Aorta (tissue), 5 donors: ENCODE measurements at places on chromosomes 6 and 20. TPM values are rescaled to one million over a fixed set of nuclear protein-coding genes. Genes with fewer than 3 reads are reported as not detected.
A peak's percentile ranks its signal among the peaks of the same experiment; 100 is the strongest.

DNA sequence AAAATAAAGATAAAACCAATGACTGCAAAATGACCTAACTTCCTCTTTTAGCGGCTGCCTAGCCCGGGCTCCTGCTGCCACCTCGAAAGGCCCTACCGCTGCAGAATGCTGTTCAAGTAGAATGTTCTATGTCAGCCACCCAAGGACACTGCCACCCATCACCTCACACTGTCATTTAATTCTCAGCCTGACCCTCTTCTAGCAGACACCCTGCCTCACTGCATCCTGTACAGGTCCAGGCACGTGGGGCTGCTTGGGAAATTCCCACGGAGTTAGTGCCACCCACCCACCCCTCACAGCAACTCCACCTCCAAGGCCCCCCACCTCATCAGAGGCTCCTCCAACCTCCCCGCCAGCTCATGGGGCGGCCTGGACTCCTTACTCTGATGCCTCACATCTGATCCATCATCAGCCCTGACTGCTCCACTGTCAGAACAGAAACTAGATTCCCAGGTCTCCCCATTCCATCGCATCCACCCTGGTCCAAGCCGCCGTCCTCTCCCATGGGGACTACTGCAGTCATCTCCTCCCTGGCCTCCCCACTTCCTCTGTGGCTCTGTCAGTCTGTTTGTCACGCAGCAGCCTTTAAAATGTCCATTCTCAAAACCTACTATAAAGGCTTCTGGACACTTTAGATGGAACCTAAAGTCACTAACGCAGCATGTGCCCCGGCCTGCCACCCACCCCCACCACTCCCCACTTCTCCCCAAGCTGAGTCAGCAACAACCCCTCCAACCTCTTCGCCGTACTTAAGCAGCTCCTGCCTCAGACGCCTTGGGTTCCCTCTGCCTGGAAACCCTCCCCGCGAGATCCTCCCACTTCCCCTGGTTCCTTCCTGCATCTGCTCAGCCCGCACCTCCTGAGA, 17.0 kb downstream of the NFATC2 start:
- DNase-seq = peak; percentile 81

GRCh38 chr20:9149796-9150195, 80.9 kb downstream of the PLCB4 start:
- no peak for DNase-seq

Gene ARMH2
- not detected for total RNA-seq

Gene RSPH3
- total RNA-seq = 4.9 TPM

DNA sequence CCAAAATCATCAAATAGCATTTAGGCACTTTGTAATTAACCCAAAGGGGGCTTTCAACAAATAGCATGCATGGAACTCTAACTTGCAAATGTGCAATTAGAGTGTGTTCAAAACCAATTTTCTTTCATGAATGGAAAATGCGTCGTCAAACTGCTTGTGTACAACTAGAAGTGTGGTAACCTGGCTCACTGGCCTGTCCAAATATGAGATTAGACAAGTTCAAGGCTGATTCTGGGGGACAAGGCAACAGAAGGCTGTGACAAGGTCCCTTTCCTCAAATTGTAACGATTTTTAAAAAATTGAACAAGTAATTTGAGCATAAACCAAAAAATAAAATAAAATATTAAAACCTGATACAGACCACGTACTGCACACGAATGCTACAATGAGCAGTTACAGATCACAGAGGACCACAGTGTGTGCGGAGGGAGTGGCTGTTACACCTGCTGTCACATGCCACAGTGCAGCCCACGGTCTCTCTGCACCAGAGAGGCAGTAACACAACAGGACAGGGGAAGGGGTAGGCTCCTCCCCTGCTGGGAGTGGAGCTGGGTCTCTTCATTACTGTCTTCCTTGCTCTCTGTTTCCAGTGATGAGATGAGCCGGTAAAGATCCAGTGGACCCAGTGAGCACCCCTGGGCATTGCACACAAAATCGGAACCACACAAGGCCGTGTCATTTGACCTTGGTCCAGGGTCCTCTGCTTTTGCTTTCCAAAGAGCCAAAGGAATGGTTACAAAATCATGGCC, 252.2 kb upstream of the PDE10A start:
- DNase-seq = no peak

- DNase-seq = no peak
Observed at GRCh38 chr20:63503524-63503923, 4.6 kb upstream of the EEF1A2 start.

DNA sequence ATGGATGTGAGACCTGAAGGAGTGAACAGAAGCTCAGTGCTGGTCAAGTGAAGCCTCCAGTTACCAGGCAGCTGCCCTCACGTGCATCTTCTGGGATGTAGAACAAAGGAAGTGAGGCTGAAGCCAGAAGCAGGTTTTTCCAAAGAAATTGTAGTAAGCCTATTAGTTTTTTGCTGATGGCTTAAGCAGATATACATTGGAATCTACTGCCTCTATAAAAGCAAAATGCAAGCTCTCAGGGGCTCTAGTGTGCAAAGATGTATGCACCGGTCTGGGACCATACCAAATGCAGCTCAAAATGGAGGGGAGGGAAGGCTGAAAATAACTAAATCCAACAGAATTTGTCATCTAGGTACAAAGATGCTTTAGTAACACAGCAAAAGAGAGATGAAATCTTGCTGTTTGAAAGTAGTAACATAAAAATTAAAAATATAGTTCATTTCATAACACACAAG, 77.0 kb downstream of the DTNBP1 start:
- no peak for DNase-seq

- no peak for DNase-seq
Observed at GRCh38 chr6:47093169-47093568, 51.0 kb upstream of the ADGRF1 start.

DNA sequence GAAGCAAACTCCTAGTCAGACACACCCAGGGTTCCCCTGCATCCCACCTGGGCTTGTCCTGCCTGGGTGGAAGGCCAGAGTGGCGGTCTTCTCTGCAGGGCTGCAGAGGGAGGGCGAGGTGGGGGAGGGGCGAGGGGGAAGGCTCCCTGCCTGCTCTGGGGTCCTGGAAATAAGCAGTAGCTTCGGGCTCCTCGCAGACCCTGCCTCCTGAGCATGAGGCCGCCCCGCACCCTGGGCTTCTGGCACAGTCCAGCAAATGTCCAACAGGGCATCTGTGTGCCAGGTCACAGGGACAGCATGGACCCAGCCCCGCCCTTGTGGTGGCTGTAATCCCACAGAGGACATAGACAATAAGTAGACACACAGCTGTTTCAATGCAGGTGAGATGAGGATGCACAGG, 193.8 kb downstream of the TAF4 start:
- DNase-seq = no peak

Gene STX11
- 6.5 TPM for total RNA-seq

- peak; percentile 86 for DNase-seq
Observed at GRCh38 chr6:26156850-26157250, 69.6 kb downstream of the HFE start.

DNA sequence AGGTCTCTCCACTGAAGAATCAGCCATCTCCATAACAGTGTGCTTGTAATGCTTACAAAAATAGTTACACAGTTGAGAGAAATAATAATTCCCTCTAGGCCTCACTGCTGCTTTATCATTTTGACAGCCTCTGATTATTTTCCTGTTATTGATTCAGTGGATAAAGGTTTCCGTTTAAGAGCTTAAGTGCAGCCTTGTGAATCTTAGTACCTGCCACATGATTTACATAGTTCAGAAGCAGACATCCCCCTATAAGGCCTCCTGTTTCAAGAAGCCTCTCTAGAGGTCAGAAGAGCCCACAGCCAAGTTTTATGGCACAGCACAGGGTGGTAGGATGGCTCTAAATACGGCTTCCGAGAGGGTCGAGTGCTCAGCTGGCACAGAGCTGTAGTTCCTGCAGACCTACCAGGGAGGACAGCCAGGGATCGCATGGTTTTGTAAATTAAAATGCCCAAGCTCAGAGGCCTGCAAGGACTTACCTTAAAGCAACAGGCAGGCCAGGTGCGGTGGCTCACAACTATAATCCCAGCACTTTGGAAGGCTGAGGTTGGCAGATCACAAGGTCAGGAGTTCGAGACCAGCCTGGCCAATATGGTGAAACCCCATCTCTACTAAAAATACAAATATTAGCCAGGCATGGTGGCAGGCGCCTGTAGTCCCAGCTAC, 17.6 kb upstream of the PYGB start:
- no peak for DNase-seq

Gene KIF13A
- 89.2 TPM for total RNA-seq

GRCh38 chr6:35019171-35019570, 122.0 kb downstream of the TCP11 start:
- DNase-seq = no peak

DNA sequence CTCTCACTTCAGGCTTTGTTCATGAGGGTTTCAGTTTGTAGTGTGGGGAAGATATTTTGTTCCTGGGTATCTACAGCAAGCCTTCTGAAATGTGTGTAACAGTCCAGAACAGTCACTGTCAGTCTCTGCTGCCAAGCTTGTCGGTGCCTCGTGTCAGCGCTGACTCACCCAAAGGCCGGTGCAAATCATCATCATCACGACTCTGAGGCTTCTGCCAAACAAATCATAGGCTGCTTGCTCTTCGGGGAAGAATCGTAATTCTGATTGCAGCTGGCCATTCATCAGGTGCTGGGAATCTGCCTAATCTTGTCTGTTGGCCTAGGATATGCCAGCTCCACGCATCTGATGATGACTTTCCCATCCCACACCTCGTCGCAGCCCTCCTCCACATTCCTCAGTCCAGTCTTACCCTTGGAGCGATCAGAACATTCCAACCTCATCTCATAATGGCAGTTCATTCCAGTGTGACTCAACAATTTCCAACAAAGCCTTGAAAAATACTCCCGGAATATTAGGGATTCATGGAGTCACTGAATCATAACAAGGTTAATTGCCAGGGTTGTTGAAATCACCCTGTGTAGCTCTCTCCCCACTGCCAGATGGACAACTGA, 40.9 kb downstream of the ALDH8A1 start:
- peak; percentile 89 for DNase-seq

- no peak for DNase-seq
Observed at GRCh38 chr6:143078468-143079324, 18.0 kb downstream of the AIG1 start.

Gene LGSN
- total RNA-seq = not detected

- DNase-seq = peak; percentile 90
Observed at GRCh38 chr20:38143646-38144554, 21.2 kb downstream of the TGM2 start.

DNA sequence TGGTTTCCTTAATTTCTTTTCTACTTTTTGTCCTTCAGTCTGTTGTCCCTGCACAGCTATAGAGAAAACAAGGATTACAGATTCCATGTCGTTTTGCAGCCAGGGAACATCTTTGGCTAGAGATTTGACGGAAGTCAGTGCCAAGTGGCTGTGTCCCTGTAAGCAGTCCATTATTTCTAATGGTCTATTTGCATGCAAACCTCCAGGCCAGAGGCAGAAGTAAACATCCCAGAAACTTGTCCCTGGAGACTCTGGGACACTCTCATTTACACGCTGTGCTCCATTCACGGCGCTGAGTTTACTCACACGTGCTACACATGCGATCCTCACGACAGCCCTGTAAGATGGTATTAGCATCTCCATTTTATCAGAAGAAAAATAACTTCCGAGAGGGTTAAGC, 355.5 kb downstream of the PRKN start:
- no peak for DNase-seq

DNA sequence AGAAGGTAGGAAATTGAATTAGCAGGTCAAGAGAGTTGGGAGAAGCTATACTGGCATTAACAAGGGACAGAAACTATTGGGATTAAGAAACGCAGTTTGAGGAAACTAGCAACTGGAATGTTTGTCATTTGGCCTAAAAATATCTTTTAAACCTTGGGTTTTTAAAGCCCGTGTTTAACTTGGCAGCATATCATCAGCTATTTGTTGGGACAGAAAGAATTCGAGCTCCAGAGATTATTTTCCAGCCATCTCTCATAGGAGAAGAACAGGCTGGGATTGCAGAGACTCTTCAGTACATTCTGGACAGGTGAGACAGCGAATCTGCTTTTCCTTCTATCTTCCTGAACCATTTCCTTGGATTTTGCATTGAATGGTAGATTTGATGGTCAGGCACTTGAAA, 17.8 kb downstream of the ACTR5 start:
- DNase-seq = no peak

DNA sequence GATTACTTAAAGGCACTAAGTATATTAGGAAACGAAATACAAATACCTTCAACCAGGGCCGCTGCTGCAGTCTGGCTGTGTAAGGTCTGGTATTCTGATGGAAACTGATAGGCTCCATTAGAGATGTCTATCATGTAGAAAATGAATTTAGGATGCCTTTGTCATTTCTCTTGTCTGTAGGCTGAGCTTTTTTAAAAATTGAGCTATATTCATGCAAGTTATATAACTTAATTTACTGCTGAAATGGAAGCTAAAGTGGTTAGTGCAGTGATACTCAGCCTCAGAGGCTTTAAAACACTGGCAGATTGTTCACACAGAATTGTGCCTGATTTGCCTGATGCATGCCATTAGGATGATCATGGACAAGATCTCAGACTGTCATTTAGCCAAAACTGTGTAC, 286.2 kb upstream of the QKI start:
- no peak for DNase-seq

DNA sequence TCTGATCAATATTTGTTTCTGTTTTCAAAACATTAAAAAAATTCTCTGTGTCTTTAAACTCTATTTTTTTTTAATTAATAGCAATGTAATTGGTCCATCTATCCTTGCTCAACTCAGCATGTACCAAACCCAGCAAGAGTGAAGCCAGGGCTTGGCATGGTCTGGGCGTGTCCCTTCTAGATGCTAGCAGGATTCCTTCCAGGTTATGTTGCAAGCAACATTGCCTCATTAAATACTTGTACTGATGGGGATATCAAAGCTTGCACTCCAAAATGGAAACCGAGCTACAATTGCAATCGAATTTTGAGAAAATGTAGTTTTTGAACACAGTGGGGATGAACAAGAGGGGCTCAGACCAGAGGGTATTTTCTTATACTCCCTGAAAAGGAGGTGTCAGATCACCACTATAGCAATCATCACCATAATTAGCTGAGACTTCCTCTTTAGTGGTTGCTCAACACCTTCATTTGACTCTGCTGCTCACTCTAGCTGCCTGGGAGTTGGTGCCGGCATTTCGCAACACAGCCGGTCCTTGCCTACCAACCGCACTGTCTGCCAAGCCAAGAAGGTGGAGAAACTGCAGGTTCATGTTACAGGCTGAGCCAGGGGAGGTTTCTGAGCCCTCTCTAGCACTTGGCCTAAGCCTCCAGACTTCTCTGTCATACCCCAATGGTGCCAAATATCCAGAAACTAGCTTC, 67.8 kb upstream of the RALGAPA2 start:
- peak; percentile 84 for DNase-seq

DNA sequence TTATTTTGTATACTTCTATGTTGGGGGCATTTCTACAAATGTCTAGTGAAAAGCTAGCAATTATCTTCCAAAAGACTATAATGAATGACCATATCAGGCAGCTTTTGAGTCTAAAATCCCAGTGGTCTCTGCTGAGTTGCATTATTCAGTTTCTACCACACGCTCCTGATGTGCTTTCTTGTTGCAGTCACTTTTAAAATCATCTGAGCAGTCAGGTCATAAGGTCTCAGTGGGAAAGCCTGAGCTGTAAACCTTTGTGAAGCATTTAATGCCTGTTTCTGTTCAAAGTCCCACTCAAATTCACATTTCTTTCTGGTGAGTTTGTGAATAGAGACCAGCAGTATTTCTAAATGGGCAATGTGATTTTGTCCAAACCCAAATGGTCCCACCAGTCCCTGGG, 1681.5 kb downstream of the HACE1 start:
- no peak for DNase-seq

Gene ASF1A
- 11.5 TPM for total RNA-seq

Gene GRIK2
- 3.0 TPM for total RNA-seq

- DNase-seq = no peak
Observed at GRCh38 chr6:160583794-160584193, 80.3 kb downstream of the LPA start.

- DNase-seq = no peak
Observed at GRCh38 chr6:150280703-150281102, 88.1 kb upstream of the IYD start.
